Stimulated activated CD4-positive, alpha-beta T cell treated with anti-CD3 and anti-CD28 coated beads, Interleukin-2, amount 100 ng/mL, for 4 hours (primary cell): ENCODE measurements at places on chromosomes 7 and 10.

GRCh38 chr10:99235658-99236626 is at the start of gene HPSE2:
TSS of gene HPSE2 (minus strand) at chr10:99235852.
- no peak for DNase-seq

DNA sequence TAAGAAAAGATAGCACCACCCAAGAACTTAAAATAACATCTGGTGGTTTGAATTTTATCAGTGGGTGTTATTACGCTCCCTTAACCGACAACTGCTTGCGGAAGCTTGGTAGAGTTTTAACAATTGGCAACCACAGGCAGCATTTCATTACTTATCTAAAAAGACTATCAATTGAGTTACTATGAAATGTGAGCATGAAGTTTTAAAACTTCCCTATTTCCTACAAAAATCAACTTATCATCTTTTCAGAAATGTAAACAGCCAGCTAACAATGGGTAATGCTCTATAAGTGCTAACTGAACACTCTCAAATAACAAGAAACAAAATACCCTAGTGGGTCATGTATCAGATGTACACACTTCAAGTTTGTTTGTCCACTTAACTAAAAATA is 68.8 kb downstream of the OSBPL3 start:
- DNase-seq: no peak

GRCh38 chr10:4802711-4803487 is 23.1 kb upstream of the AKR1E2 start:
- no peak for DNase-seq

DNA sequence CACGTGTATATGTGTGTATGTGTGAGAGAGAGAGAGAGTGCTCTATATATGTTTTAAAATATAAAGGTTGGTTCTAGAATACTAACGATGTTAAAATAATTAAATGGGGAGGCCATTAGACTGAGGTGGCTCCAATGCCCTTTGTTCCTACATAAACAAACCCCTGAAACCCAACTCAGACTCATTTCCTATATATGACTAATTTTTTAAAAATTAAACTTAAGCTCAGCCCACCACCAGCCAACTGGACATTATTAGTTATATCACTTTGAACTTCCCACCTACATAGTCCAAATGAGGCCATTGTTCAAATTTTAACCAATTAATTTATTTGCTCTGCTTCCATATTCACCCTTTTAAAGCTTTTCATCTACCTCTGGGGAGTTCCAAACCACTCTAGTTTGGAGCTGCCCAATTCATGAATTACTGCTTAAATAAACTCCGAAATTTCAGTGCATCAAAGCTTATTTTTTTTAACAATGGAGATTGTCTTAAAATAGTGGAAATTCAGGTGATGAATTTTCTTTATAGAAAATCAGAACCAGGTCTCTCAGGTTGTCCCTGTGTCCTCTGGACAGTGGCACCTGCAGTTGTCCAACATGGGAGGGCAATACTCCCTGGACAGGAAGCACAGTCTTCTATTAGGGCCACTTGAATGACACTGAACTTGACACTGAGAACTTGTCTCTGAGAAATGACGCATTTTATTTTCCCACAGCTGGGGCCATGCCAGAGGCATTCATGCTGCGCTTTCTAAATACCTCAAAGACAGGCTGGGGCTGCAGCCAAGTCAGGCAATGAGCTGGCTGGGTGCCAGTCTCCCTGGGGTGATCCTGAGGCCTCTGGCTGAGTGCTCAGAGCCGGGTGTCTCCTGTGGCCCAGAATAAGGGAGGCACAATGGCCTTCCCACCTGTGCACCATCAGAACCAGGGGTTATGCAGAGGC is 109.5 kb upstream of the TMEM72 start:
- no peak for DNase-seq

GRCh38 chr10:121831777-121832176 is 96.1 kb downstream of the ATE1 start:
- no peak for DNase-seq

GRCh38 chr7:115474137-115474536 is 552.2 kb downstream of the MDFIC start:
- no peak for DNase-seq

GRCh38 chr7:13821152-13821787 is 168.2 kb downstream of the ETV1 start:
- DNase-seq: no peak

DNA sequence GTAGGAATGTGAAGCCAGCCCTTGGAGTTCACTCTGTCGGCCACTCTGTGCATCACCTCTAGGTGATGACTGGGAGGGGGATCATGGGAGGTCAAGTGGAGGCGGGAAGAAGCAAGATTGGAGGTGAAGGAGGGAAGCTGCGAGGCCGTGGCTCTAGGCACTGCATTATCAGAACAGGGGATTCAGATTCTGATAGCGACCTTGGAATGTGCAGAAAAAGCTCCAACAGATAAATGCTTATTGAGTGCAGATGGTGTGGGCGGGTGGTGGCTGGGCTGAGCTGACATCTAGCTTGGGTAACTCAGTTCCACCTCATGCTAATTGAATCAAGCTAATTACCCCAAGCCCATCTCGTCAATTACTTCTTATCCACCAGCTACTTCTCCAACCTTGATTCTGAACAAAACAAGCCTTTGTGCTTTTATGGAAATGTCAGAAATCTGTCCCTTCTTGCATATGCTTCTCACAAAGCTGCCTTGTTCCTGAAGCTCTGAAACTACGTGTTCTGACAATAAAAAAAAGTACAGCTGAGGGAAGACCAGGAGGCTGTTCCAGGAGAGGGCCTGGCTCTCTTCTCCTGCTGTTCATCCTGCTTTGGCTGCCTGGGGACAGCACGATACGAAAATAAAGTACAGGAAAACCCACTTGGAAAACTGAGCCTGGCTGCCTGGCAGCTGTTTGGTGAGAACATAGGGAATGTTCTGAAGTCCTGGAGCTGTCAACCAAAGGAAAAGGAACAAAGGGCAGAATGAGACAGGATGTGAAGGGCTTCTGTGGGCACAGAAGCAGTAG is 27.5 kb downstream of the STRA8 start:
- DNase-seq: no peak

GRCh38 chr7:23067271-23067670 is 38.3 kb upstream of the KLHL7 start:
- no peak for DNase-seq
